Smooth muscle cell of the brain vasculature (primary cell): ENCODE measurements at places on chromosomes 12 and 14.

DNA sequence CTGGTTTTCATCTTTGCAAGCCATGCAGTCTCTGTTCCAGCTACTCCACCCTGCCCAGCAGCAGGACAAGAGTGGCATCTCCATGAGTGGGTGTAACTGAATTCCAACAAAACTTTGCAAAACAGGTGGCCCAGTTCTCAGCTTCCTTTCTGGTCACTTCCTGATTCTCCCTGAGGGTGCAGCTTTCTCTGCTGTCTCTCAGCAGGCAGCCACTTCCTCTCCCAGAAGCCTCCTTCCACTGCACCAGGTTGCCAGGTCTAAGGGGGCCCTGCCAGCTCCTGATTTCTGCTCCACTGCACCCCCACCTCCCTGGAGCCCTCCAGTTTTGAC is 341.0 kb upstream of the FKBP4 start:
- DNase-seq: no peak

- DNase-seq: no peak
Observed at GRCh38 chr12:124651516-124652273, 84.3 kb upstream of the NCOR2 start.

DNA sequence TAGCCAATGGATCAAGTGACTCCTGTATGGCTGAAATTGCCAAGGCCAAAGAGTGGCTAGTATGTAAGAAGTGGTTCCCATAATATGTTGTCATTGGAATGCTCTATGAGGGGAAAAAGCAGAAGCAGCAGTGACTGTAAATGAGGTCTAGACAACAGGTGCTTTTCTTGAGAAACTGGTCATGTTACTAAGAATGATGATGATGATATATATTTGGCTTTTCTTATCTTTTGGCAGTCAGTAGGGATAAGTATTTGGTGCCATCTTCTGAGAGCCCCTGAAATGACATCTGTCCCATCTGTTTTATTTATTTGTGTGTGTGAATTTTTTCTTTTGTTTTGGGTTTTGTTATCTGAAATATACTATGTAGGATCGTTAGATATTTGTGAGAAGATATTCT is 141.7 kb downstream of the SYT1 start:
- DNase-seq: no peak

- no peak for DNase-seq
Observed at GRCh38 chr12:8817856-8818255, 4.6 kb upstream of the A2ML1 start.

DNA sequence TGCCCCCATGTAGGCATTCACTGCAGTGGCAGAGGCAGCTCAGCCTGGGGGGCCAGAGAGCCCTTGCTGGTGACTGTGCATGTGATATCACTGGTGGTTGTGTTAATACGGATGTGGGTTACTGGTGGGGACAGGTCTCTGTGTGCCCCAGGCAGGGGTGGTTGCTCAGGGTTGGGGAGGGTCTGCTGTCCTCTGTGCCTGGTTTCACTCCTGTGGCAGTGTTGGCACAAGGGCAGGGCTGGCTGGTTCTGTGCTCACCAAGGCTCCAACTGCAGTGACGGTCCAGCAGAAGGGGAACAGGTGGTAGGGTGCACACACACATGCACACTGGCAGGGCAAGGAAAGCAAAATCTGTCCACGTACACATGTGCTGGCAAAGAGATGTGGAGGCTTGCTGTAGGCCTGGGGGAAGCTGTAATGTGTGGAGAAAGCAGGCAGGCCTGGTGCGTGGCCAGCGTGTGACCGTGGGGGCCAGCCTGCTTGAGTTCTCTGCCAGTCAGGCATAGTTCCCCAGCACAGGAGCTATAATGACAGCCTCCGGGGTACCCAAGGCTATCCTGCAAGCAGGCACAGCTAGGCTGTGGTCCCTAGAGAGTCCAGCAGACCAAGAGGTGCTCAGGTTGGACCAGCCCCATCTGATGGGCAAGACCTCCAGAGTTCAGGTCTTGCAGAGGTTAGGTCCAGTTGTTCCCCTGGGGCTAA is 254.6 kb downstream of the FBXL14 start:
- DNase-seq: no peak
